NCI-H1436 treated with DMSO at 0.1 percent for 48 hours (cell line): ENCODE measurements at places on chromosomes 5 and 9.

DNA sequence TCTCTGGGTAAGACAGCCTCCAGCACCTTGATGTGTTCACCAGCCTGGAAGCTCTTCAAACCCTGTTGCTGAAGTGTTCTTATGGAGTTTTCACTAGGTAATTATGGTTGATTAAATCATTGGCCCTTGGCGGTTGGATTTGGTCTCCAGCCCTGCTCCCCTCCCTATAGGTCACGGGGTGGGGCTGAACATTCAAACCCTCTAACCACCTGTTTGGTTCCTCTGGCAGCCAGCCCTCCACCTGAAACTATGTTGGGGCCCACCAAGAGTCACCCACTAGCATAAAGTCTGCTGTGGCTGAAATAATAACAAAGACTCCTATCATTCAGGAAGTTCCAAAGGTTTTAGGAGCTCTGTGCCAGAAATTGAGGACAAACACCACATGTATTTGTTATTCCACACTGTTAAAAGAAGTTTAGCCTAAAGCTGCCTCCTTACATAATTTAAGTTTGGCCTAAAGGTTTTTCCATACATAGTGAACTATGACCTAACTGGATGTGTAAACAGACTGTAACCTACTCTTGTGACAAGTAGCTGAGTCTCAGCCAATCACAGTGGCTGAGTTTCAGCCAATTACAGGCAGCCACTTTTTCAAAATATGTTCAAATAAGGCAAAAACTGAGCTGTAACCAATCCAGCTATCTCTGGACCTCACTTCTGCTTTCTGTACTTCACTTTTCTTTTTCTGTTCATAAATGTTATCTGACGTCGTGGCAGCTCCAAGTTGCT lies 34.8 kb downstream of the TMEM252 start:
- DNase-seq, result no peak

DNA sequence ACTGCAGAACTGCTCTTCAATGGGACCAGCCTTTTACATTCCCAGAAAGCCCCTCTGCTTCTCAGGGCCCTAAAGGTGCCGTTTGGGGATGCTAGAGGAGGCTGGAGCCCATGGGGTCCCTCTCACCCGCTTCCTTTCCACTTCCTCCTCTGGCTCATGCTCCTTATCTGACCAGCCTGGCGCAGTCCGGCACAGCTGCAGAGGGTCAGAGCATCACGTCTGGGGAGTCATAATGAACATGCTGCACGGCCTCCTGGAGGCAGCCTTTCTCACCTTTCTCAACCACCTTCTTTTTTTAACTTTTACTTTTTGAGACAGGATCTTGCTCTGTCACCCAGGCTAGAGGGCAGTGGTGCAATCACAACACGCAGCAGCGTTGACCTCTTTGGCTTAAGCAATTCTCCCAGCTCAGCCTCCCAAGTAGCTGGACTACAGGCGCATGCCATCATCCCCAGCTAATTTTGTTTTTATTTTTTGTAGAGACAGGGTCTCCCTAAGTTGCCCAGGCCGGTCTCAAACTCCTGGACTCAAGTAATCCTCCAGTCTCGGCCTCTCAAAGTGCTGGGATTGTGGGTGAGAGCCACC lies 15.1 kb upstream of the TCF7 start:
- DNase-seq, result no peak

- no peak for DNase-seq
These were observed 173.9 kb upstream of the ZNF462 start for GRCh38 chr9:106689089-106689488.

DNA sequence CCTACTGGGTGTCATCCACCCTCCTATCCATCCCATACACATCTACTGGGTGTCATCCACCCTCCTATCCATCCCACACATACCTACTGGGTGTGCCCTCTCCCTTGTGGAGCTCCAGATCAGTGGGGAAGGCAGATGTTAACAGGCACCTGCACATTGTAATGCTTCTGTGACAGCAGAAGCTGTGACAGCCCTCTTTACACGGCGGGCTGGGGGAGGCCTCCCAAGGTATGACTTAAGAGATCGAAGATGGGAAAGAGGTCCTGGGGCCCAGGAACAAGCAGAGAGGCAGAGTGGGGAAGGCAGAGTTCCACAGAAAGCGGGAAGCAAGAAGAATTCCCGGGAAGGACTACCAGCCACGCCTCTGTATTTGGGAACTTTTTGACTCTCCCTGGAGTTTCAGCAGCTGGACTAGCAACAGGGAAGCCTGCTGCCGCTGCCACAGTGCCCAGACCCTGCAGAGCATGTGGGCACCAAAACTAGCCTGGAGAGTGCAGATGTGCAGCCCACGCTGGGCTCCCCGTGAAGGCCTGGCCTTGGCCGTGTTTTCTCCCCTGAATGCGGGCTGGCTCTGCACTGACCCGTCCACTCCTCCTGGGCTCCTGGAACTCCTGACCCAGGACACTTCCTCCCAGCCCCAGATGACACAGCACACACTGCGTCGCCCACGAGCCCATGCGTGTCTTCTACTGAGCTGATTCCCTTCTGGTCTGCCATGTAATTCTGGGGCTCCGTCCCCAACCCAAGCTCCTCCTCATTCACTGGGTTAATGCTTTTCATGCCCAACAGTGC lies 9.3 kb downstream of the TOR1A start:
- DNase-seq, result no peak

GRCh38 chr5:156155598-156155997 lies 171.4 kb upstream of the SGCD start:
- no peak for DNase-seq

GRCh38 chr9:2208465-2208864 lies 193.3 kb downstream of the SMARCA2 start:
- DNase-seq, result no peak

DNA sequence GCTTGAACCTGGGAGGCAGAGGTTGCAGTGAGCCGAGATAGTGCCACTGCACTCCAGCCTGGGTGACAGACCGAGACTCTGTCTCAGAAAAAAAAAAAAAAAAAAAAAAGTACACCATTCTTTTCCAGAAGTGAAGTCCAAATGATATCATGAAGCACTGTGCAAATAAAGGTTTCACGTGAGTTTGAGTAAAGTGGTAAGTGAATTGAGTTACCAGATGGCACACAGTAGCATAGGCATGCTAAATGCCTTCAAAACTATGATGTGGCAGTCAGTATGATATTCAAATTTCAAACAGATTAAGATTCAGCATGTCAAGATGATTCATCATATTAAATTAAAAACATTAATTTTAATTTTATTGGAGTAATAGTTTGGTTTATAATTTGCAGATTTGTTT lies 195.2 kb downstream of the TAF11L14 start:
- no peak for DNase-seq

DNA sequence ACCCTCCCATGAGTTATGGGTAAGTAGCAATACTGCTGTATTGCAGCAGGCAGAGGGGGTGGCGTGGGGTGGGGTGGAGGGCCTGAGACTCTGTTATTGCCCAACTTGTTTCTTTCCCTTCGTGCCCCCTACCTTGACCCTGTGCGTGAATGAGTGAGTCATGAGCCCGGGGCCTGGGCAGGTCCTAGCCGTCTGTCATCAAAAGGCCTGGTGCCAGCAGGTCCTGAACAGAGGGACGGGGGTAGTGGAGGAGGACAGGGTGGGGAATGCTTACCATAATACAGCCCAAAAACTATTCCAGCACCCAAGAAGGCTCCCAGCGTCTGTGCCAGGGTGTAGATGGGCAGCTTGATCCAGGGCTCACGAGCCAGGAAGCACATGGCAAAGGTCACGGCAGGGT lies 4.3 kb downstream of the AQP3 start:
- no peak for DNase-seq

DNA sequence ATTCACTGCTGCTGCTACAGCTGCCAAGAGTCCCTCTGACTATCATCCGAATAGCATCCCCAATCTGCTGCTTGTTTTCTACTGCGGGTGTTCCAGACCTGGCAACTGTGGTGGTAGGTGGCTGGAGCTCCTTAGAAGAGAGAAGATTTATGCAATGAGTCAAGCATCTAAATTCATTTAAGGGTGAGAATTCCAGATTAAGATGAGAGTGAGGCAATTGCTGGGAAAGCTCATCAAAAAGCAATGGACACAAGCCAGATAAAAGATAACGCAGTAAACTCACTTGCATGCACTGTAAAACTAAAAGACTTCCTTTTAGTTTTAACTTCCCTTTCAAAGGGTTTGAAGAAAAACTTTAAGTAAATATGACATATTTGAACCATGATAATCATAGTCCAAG lies 3.9 kb downstream of the PLK2 start:
- no peak for DNase-seq

GRCh38 chr5:139575751-139576150 lies 14.6 kb downstream of the UBE2D2 start:
- DNase-seq, result no peak

- no peak for DNase-seq
These were observed 110.7 kb downstream of the OLFM1 start for GRCh38 chr9:135198144-135198543.

DNA sequence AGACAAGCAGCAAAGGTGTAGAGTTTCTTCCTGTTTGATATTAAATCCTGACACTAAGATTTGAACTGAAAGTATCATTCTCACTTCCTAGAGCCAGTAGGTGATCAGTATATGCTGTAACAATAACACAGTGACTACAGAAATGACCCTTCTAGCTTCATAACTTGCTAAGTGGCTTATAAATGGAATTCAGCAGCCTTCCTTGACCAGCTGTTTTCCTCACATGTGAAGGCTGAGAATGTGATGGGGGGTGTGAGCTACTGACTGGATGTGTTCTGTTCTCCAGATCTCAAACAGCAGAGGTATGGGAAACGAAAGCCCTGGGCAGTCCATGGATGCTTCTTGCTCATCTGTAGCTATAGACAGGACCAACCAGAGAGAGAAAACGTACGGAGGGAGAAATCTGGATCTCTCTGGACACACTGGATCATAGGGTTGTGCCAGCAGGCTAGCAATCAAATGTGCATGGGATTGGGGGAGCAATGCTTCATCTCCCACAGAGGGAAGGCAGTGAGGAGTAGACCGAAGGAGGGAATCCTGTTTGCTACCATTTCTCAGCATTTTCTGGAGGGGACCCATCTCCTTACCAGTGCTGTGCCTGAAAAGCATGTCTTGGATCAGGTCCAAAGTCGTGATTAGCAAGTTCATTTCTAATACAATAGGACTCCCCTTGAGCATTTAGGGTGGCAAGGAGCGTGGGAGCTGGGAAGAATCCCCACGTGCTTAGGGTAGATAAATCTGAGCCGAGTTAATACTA lies 39.4 kb downstream of the TNFAIP8 start:
- no peak for DNase-seq

DNA sequence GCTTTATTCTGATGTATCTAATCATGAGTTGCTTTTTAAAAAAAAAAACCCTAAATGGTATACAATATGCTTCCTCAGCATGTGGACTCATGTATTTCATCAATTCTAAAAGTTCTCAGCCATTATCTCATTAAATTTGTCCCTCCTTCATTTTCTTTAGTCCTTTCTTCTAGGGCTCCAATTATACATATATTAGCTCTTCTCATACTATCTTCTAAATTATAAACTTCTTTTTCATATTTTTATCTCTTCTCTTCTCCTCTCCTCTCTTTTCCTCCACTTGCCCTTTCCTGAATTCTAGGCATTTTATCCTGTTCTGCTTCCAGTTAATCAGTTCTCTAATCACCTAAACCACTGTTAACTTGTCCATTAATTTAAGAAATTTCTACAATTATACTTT lies 55.0 kb upstream of the IL33 start:
- no peak for DNase-seq

DNA sequence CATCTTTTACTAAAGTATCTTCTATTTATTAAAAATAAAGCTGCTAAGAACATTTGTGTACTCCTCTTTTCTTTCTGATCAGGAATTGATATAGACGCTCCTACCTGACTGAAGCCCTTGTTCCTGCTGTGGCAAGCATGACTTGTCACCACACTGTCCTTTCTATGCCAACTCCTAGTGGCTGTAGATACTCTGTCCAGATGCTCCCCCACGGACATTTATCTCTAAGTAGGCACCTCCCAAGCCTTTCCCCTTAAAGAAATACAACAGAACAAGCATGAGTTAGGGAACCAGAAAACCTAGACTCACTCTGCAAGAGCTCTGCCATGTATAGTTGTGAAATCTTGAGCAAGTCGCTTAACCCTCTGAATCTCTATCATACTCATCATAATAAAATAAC lies 53.2 kb downstream of the FAM114A2 start:
- DNase-seq, result no peak

DNA sequence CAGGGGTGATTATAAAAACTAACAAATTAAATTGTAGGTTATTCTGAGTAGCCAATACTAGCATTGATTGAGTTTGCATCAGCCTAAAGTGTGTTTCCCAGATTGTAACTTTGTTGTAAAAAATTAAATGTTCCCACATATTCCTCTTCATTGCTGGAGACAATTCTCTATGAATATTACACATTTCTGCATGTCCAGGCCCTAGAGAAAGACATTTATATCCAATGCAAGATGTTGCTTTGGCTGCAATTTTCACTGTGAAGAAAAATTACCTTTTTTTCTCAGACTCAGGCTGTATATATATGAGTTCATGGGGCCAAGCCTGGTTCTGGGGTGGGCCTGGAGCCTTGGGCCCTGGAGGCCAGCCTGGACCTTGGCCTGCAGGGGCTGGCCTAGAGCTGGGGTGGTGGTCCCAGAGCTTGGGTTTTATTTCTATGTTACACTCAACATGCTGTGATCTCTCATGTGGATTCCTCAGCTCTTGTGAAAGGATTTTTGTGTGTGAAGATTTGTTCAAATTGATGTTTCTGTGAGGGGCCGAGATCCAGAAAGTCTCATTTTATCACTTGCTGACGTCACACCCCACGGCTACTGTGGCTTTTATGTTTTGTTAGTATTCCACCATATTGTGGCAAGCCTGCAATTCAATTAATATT lies 232.5 kb downstream of the SPATA31A1 start:
- DNase-seq, result no peak

DNA sequence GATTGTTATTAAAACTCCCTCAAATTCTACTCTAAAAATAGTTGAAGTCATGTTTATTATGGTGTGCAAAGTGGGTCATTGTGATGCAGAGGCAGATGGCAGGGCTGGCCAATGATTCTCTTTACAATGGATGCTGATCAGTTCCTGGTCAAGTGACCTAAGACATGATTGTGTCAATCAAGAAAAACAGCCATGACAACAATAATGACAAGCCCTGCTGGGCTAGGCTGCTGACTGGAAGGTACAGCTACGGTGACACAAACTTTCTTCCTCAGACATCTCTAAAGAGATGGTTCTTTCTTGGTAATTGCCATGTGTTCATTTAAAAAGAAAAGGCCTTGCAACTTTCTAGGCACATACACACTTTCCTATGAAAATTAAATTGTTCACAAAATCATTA lies 3.6 kb downstream of the SLC24A2 start:
- DNase-seq, result no peak
